IgD-negative memory B cell (primary cell): ENCODE measurements at places on chromosomes 3 and 15. TPM values are rescaled to one million over a fixed set of nuclear protein-coding genes. Genes with fewer than 3 reads are reported as not detected.

The GP9 gene
- 4.3 TPM for polyA plus RNA-seq

The LRRIQ4 gene
- not detected for polyA plus RNA-seq

The CD86 gene
- 85.1 TPM for polyA plus RNA-seq

The ZNF660 gene
- not detected for polyA plus RNA-seq

The SLC28A2 gene
- not detected for polyA plus RNA-seq
